ENCODE measurements at places on chromosomes 6 and 20. TPM values are rescaled to one million over a fixed set of nuclear protein-coding genes. Genes with fewer than 3 reads are reported as not detected.
A peak's percentile ranks its signal among the peaks of the same experiment; 100 is the strongest.

DNA sequence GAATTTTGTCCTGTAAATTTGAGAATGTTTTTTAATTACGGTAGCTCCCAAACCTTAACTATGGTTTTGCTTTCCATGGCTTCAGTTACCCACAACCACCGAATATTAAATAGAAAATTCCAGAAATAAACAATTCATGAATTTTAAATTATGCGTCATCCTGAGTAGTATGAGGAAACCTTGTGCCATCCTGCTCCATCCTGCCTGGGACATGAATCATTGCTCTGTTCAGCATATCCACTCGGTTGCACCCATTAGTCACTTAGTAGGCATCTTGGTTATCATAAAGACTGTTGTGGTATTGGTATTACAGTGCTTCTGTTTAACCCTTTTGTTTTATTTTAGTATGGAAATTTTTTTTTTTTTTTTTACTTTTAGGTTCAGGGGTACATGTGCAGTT is 39.7 kb downstream of the KCNS1 start:
- no peak for DNase-seq
- H3K27me3 ChIP-seq: no peaks in the 10 kb centered on the region
- peaks cover 39% of the 10 kb centered on the region for H3K4me1 ChIP-seq
- no peak overlapping the region for H3K27ac ChIP-seq
- no peak overlapping the region for H3K4me3 ChIP-seq

NFATC2 gene
- total RNA-seq: 55.8 TPM

DNA sequence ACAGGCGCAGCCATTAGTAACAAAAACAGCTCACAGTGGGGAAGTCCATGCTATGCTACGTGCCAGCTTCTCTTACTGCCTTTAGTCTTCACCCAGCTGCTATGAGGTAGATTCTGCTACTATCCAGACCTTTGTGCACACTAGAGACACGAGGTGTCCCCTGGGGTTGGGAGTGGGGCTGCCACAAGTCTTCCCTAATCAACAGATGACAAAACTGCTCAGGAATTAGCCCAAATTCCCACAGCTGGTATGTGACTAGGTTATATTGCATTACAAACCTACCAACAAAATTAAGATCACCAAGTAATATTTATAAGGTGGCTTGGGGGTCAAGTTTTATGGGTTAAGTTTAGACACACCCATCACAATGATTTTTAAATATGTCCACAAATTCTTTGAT is 63.3 kb downstream of the PSMB1 start:
- no peak overlapping the region for H3K27ac ChIP-seq
- no peaks in the 10 kb centered on the region for H3K36me3 ChIP-seq
- H3K27me3 ChIP-seq: peaks cover 30% of the 10 kb centered on the region
- H3K4me3 ChIP-seq: no peak overlapping the region
- DNase-seq: no peak

GRCh38 chr6:159008656-159009288 is 8.8 kb upstream of the RSPH3 start:
- peaks cover 19% of the 10 kb centered on the region for H3K4me1 ChIP-seq
- H3K36me3 ChIP-seq: no peaks in the 10 kb centered on the region
- H3K27ac ChIP-seq: peak overlapping the region; percentile 18
- peak; percentile 20 for DNase-seq
- no peaks in the 10 kb centered on the region for H3K27me3 ChIP-seq

GRCh38 chr6:25410102-25410501 is 130.9 kb downstream of the CARMIL1 start:
- no peak for DNase-seq
- H3K4me1 ChIP-seq: peaks cover 44% of the 10 kb centered on the region
- peak overlapping the region; percentile 55 for H3K4me3 ChIP-seq
- H3K36me3 ChIP-seq: no peaks in the 10 kb centered on the region
- no peaks in the 10 kb centered on the region for H3K27me3 ChIP-seq

PPP1R3D gene
- total RNA-seq: 6.7 TPM

DNA sequence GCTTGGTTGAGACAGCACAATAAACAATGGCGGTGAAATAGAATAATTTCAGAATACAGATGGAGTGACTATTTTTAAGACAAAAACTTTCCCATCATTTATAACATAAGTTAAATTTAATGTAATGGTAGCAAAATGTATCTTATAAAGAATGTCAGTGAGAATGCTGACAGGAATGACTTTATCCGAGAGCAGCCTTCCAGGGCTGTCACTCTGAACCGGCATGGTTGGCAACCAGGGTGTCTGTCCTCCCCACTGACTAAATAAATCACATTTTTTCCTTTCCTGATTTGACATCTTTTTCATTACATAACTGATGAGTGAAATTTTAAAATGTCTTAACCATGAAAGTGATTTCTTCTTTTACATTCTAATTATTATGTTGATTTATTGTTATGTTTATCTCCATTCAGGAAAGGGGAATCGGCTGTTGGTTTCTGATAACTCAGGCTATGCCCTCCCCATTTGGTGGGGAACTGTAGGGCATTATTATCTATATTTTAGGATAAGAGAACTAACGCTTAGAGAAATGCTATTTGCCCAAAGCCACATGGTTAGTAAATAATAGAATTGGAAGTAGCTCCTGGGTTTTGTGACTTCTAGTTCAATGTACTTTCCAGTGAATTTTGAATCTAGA is 109.2 kb upstream of the OGFRL1 start:
- no peak overlapping the region for H3K4me3 ChIP-seq
- no peaks in the 10 kb centered on the region for H3K4me1 ChIP-seq
- peaks cover 24% of the 10 kb centered on the region for H3K27me3 ChIP-seq
- no peak for DNase-seq
- H3K27ac ChIP-seq: no peak overlapping the region

AVP gene
- total RNA-seq: not detected

DNA sequence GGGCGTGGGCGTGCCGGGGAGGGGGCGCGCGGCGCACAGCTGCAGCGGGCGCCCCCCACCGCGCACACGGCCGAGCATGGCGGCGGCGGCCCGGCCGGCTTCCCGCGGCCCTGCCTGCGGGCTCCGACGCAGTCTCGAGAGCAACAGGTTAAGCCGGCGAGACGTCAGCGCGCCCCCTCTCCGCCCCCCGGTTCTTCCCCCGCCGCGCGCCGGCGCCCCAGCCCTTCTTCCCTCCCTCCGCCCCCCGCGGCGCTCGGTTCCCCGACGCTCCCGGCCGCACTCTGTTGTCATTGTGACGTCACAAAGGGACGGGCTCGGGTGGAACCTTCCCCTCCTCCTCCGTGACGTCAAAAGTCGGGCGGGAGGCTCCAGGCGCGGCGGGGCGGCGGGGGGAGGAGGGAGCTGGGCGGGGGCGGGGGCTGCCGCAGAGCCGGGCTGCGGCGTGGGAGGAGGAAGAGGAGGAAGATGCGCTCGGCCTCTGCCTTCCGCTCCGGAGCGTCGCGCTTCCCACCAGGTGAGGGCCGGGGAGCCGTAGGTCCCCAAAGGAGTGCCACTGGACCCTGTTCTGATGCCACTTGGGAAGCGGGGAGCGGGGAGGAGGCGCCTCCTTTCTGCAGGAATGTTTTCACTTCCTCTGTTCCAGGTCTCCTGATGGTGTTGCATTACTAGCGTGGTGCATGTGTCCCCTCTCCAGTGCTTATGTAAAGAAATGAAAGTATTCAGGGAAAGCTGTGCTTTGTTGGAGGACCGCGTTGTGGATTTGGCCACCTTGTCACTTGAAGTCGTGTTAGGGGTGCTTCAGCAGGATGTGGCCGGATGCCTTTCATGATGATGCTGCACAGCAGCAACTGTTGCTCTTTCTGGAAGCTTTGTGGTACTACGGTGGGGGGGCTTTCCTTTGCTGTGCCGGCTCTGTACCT is 2.8 kb downstream of the JARID2 start:
- H3K4me1 ChIP-seq: peaks cover 54% of the 10 kb centered on the region
- H3K36me3 ChIP-seq: peaks cover 34% of the 10 kb centered on the region
- DNase-seq: peak; percentile 98
- peak overlapping the region; percentile 94 for H3K4me3 ChIP-seq
- peak overlapping the region; percentile 100 for H3K27ac ChIP-seq

LPIN3 gene
- 0.74 TPM for total RNA-seq

DNA sequence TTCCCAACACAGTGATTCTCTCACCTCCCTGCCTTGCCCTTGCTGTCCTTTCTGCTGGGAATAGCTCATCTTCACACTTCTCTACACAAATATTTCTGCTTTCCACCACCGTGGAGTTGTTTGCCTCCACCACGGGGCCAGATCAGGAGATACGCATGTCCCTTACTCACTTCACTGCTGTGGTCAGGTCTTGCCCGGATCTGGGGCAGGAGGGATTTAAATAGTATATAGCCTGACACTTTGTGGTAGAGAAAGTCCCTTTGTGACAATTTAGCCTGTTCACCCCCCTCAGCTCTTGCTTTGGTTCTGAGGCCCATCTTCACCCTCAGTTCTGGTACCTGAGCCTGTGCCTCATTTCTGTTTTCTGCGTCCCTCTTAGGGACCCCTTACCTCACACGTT is 92.6 kb upstream of the PREP start:
- no peak for DNase-seq
- peaks cover 6% of the 10 kb centered on the region for H3K4me1 ChIP-seq
- peaks cover 5% of the 10 kb centered on the region for H3K27me3 ChIP-seq
- no peak overlapping the region for H3K4me3 ChIP-seq
- H3K36me3 ChIP-seq: no peaks in the 10 kb centered on the region
- no peak overlapping the region for H3K27ac ChIP-seq

DNA sequence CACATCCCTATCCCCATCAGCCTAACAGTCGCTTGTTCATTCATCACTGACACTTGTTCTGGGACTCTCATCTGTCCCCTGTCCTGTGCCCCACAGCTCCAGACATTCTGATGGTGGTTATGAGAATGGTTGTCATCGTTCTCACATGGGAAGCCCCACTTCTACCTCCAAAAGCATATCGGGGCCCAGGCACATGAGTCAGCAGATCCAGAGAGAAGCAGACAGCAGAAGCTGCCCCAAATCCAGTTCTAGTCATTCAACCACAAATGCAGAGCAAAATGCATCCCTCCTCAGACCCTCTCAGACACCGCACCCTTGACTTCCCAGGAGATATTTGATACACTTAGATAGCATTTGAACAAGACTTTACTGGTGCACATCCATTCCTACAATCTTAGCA is 106.0 kb downstream of the FOXF2 start:
- no peak for DNase-seq
- H3K4me1 ChIP-seq: no peaks in the 10 kb centered on the region
- no peak overlapping the region for H3K4me3 ChIP-seq
- H3K27me3 ChIP-seq: no peaks in the 10 kb centered on the region
- no peak overlapping the region for H3K27ac ChIP-seq

DNA sequence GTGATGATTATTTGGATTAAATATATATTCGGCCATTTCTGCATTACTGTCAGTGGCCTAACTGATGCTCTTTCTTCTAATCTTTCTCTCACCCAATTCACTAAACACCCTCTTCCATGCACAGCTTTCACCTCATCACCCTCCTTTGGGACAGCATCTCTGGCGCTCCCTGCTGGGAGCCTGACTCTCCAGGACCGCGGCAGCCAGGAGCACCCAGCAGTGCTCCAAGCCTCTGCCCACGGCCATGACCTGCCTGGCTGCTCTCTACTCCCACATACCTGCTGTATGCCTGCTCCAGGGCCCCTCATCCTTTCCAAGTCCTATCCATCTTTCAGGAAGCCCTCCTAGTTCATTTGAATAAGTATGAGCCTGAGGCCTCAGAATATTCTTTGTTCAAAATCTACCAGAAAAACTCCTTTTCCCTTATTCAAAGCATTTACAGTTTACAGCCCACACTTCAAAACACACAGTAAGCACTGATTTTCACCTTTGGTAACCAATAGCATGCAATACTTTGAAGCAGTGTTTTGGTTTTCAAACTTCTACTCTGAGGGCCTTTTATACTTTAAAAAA is 15.2 kb downstream of the CTCFL start:
- no peaks in the 10 kb centered on the region for H3K4me1 ChIP-seq
- no peaks in the 10 kb centered on the region for H3K36me3 ChIP-seq
- H3K4me3 ChIP-seq: no peak overlapping the region
- peaks cover 27% of the 10 kb centered on the region for H3K27me3 ChIP-seq
- no peak overlapping the region for H3K27ac ChIP-seq

DNA sequence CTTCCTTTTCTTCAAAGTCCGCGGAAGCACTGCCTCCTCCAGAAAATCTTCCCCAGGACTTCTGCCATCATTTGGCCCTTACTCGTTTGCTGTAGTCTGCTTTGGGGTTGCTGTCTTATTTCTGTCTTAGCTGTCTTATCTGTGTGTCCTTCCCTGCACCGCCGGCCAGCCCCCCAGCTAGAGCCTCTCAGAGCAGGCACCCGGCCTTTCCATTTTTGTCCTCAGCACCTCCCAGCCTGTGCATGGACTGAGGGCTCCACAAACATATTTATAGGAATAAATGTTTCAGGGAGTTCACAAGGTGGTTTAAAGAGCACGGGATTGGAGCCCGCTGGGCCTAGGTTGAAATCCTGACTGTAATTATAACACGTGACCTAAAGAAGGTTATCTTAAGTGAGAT is 8.1 kb downstream of the GLP1R start:
- H3K27ac ChIP-seq: no peak overlapping the region
- H3K4me1 ChIP-seq: peaks cover 5% of the 10 kb centered on the region
- H3K36me3 ChIP-seq: no peaks in the 10 kb centered on the region

DNA sequence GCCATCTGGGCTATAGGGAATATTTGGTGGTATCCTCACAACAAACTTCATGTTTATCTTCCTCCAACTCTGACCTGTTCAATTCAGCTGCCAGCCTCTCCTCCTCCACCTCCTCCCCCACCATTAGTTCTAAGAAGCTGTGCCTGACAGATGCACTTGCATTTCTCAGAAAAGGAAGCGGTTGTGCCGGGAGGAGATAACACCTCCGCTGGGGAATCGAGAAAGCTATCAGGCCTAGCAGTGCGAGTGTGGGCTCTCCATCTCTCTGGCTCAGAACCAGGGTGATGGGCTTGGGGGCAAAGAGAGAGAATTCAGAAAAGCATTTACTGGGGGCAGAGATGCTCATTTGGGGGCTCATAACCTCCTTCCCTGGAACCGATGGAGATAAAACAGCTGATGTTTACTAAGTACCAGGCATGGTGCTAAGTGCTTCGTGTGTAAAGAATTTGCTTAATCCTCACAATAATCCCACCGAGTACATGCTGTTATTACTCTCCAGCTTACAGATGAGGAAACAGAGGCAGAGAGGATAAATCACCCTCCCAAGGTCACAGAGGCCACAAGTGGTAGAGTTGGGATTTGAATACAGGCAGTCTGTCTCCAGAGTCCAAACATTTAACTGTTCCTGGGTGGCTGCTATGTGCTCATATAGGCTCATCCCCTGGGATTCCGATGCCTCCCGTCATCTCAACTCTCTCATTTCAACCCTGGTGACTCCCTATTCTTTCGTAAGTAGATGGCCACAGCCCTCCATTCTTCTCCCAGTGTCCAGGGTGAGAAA is 38.3 kb downstream of the COX4I2 start:
- H3K4me3 ChIP-seq: peak overlapping the region; percentile 89
- DNase-seq: peak; percentile 90
- H3K27me3 ChIP-seq: no peaks in the 10 kb centered on the region
- H3K36me3 ChIP-seq: peaks cover 79% of the 10 kb centered on the region
- H3K4me1 ChIP-seq: peaks cover 95% of the 10 kb centered on the region

DNA sequence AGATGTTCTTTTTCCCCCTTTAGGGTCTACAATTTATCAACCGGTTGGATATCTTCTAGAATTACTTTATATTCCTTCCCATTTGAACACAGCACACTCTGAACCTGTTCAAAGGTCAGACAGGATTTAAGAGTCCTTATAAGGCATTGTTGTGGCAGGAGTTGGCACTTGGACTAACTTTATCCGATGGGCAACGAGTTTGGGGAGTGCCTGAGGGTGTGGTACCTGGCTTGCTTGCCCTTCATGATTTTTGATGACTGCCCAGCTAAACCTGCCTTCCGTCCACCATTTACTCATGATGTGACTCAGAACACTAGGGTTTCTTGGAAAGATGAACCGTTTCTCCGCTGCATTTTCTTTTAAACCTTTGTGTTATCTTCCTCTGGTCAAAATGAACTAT is 285.2 kb downstream of the FOXC1 start:
- H3K4me3 ChIP-seq: no peak overlapping the region
- peaks cover 7% of the 10 kb centered on the region for H3K4me1 ChIP-seq
- no peak overlapping the region for H3K27ac ChIP-seq
- peaks cover 6% of the 10 kb centered on the region for H3K36me3 ChIP-seq
- H3K27me3 ChIP-seq: no peaks in the 10 kb centered on the region

Measured in activated CD8-positive, alpha-beta T cell treated with anti-CD3 and anti-CD28 coated beads, Interleukin-2, amount 10 ng/mL, durations not matched to agents 7 days and 5 days (primary cell).